ENCODE measurements at places on chromosomes 16 and 17.

GRCh38 chr16:65494080-65494479 is 372.2 kb upstream of the CDH11 start:
- DNase-seq = no peak

DNA sequence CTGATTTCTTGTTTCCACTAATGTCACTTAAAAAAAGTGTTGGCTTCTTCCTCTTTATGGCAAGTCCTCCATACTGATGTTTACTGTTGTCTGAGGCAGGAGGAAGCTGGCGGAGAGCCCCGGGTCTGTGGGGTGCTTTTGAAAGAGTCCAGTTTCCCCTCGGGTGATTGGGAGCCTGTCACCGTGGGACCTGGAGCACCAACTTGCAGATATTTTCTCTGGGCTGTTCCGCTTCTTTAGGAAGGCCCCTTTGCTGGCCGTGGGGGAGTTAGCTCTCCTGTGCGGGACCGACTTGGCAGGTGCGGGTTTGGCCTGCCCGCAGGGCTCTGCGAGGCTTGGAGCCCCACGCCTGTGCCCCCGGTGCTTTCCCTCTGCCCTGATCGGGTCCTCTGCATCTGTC is 3.1 kb downstream of the BANP start:
- no peak for DNase-seq

DNA sequence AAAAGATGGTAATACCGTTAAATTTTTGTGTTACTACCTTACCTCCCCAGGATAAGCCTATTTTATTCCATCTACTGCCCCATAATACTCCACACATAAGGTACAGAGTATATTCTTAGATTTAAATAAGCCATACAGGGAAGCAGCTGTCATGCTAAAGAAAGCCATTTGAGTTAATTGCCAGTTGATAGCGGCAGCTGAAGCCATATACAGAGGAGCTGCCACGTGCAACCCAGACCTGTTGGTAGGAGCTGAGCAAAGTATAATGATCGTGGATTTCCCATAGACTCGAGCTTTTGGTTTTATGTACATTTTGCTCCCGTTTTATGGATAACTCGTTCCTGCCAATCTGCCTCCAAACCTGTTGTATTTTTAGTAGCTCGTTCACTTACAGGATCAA is 12.0 kb downstream of the CPSF4L start:
- DNase-seq = no peak

DNA sequence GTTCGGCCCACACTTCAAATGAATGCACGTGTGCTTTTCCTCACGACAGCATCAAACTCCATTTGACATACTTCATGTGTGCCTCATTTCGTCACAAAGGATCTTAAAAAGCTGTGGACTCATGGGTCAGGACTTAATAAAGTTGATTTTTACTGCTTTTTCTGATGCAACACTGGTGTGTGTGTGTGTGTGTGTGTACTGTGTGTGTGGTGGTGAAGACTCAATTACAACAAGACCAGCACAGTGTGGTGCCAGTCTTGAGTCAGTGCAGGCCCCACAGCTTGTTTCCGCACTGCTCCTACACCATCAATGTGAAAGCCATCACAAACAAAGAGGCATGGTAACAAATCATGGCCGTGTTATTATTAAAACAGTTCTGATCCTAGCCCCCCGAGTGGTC is 17.7 kb downstream of the CDIP1 start:
- DNase-seq = no peak

DNA sequence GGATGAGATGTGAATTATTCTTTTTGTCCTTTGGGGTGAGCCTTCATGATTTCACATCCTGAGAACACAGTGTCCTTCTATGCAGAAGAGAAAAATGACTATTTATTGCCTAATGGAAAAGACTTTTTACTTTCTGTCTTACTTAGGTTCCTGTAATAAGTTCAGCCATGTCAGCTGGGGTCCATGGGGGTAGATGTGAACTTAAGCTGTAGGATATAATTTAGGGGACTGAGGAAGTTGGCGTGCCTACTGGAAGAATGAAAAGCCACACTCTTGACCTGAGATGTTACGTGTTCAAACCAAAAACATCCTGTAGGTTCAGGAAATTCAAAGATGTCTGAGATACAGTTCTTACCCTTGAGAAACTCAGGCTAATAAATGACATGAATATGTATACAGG is 660.5 kb downstream of the TOX3 start:
- DNase-seq = no peak

DNA sequence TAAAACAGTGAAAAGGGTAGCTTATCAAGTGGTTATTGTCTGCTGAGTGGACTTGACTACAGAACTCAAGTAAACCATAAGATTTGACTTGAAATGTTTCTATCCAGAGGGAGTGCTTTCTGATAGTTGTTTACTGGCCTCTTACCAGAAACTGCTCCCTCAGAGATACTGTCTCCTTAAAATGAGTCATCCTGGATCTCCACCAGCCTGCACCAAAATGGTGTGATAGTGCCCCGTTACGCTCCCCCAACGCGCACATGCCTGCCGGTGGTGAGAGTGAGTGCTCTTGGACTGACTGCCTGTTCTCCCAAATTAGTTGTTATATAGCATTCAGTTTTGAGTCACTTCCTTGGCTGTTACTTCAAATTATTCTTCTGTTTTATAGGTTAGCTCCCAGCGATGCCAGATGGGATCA is 22.9 kb downstream of the PRCD start:
- DNase-seq = peak; percentile 97

GRCh38 chr17:62800585-62800984 is 7.5 kb downstream of the MARCHF10 start:
- peak; percentile 28 for DNase-seq

- DNase-seq = no peak
Observed at GRCh38 chr16:83676086-83676485, 131.7 kb upstream of the HSBP1 start.

- DNase-seq = no peak
Observed at GRCh38 chr16:15037003-15037402, 18.9 kb downstream of the NTAN1 start.

DNA sequence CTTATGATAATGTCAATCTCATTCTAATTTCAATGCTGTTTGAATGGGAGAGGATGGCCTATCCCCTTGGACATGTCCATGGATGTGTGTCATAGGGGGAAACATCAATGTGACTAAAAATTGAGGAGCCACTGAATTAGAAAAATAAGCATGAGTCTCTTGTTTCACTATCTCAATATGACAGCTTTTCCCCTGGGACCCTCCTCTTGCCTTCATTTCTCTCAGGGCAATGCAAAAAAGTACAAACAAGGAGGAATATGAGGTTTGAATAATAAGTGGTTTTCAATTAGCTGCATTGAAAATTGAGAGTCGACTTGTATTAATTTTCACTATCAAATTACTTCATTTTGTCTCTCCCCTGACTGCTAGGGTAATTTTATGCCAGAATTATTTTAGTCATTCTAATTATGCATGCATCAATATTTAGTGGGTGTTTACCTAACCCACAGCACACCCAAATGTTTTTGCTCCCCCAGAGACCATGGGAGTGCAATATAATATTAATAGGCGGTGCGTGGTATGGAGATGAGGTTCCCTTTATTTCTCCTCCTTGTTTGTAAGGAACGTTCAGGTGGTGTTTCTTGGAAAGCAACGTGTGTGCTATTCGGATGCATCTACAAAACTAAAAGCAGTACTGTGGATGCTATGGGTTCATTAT is 6.8 kb upstream of the SDR42E1 start:
- no peak for DNase-seq

- DNase-seq = no peak
Observed at GRCh38 chr16:79777679-79778078, 177.1 kb upstream of the MAF start.

DNA sequence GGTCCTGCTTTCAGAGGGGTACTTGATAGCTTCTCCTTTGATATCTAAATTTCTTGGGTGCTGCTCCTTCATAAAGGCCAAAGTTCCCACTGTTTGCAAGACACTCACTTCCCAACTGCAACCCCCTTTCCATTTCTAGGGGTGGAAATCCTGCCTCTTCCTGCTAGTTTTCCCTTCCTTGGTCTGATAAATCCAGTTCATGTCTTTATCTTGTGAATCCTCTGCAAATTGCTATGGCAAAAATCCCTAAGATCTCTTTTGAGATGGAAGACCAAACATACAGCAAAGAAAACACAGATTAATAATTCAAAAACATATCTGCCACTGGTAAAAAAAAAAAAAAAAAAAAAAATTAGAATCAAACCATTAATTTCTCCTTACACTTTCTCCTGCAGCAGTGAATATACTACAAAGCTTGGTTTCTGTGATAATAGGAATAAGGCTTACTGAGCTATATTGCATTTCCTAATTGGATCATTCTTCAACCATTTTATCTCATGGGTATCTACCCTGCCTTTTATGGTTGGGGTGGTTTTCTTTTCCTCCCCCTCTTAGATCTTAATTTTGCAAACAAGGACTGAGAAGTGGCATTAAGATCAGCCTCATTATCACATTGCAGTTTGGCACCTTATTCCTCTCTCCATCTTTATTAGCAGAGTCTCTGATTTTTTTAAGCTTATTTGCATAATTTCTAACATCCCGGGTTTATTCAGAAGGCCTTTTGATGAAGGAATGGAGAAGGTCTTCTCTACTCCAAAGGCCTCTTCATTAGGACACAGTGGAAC is 439.1 kb downstream of the XYLT1 start:
- DNase-seq = no peak

GRCh38 chr17:42198897-42199296 is 4.6 kb upstream of the GHDC start:
- DNase-seq = no peak

DNA sequence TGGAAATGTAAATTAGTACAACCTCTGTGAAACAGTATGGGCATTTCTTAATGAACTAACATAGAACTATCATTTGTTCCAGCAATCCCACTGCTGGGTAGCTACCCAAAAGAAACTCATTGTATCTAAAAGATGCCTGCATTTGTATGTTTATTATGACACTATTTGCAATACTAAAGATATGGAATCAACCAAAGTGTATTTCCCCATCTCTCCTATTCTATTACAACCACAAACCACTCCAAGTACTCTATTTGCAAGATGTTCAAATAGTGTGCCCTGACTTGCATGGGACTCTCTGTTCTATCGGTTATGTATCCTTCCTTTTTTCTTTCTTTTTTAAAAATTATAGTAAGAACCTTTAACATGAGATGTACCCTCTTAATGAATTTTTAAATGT is 845.2 kb downstream of the CDH11 start:
- DNase-seq = no peak

- DNase-seq = no peak
Observed at GRCh38 chr16:12317856-12318537, 341.5 kb downstream of the SNX29 start.

DNA sequence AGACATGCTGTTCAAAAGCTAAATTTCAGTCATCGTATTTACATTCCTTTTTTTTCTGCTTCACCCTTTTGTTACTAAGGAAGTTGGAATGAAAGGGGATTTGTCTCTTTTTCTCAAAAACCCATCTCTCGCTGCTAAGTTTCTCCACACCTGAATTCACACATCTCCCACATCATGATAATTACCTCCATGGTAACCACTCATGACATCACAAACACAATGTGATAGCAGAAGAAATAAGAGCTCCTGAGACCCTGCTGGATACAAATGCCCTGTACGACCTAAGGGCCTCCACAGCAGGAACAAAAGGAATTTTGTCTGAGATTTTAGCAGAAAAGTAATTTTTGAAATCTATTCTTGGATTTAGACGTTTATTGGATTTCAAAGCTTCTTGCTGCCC is 82.6 kb upstream of the GNAO1 start:
- no peak for DNase-seq

DNA sequence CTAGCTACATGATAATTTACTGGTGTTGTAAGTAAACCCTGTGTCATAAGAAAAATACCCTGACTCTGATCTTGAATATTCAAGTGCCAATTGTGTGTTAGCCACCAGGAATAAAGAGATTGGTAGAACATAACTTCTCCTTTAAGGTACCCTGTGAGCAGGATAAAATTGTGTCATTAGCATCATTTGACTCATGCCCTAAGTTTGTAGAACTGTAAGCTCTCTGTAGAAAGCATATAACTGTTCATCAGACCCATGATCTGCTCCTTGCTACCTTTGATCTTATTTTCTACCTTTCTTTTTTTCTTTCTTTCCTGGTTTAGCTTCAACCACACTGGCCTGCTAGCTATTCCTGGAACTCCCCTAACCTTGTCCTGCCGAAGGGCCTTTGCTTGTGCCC is 35.8 kb downstream of the PTRH2 start:
- no peak for DNase-seq

GRCh38 chr16:82999711-83000110 is 372.9 kb downstream of the CDH13 start:
- no peak for DNase-seq

DNA sequence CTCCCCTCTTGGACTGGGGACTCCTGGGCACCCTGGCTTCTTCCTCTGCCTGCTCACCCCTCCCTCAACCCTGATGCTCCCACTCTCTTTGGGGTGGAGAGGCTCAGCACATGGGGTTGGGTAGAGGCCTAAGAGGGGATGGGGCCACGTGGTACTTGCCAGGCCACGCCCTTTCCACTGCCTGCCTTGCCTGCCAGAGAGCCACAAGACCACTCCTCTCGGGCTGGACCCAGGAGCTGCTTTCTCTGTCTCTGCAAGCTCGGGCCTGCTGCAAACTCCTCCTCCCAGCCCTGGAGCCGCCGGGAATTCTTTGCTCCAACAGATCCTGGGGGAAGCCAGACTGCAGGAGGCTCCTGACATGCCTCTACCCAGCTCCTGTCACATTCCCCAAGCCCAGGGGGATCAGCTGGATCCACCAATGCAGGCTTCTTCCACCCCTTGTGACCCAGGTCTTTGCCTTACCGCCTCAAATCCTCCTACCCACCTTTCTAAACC is 11.8 kb downstream of the DLX4 start:
- no peak for DNase-seq

- DNase-seq = no peak
Observed at GRCh38 chr17:49469831-49470810, 25.0 kb upstream of the NGFR start.

- no peak for DNase-seq
Observed at GRCh38 chr16:72604375-72604774, 432.4 kb upstream of the PMFBP1 start.

DNA sequence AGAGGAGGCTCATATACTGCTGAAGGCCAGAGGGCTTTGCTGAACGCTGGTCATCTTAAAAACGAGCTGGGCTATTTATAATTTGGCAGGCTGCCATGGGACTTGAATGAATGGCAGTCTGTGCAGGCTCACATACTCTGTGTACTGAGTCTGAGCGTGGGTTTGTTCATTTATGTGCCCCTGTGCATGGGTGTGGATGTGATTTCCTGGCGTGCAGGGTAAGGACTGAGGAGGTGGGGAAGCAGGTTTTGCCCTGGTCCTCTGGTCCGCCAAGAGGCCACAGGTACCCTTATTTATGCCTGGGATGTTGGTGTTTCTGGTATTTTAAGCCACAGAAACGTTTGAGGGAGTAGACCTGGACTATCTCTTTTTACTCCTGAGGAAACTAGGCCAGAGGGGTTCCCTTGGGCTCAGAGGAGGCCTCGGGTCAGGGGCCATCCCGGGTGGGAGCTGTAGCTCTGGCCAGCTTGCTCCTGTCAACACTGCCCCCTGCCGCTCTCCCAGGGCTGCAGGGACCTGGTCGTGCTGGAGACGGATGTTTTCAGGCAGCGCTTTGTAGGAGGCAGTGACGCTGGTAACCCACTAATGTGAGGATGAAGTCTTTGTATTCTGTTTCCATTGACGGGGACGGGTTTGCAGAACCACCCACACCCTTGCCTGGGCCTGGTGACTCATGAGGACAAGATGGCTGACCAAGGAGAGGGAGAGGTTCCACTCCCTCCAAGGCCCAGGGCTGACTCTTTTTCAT is 184.4 kb downstream of the MSI2 start:
- DNase-seq = peak; percentile 66
